Activated T-cell treated with anti-CD3 and anti-CD28 coated beads for 48 hours (primary cell): ENCODE measurements at places on chromosomes 3 and 15.

DNA sequence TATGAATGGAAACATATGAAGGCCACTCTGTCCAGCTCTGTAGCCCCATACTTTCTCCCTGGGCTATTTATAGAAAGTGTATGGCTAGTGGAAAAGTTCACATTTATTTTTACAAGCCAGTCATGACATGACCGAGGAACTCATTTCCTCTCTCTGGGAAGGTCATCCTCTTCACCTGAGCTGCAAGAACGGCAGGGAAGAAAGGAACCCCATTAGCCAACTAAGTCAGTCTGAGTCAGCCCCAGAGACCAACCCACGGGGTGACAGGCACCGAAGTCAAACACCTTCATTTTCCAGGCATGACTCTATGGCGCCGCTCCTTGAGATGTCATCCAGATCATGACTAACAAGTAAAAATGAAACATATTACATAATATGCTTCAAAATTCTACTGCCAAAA is 4.8 kb downstream of the PAQR9 start:
- DNase-seq, result no peak

DNA sequence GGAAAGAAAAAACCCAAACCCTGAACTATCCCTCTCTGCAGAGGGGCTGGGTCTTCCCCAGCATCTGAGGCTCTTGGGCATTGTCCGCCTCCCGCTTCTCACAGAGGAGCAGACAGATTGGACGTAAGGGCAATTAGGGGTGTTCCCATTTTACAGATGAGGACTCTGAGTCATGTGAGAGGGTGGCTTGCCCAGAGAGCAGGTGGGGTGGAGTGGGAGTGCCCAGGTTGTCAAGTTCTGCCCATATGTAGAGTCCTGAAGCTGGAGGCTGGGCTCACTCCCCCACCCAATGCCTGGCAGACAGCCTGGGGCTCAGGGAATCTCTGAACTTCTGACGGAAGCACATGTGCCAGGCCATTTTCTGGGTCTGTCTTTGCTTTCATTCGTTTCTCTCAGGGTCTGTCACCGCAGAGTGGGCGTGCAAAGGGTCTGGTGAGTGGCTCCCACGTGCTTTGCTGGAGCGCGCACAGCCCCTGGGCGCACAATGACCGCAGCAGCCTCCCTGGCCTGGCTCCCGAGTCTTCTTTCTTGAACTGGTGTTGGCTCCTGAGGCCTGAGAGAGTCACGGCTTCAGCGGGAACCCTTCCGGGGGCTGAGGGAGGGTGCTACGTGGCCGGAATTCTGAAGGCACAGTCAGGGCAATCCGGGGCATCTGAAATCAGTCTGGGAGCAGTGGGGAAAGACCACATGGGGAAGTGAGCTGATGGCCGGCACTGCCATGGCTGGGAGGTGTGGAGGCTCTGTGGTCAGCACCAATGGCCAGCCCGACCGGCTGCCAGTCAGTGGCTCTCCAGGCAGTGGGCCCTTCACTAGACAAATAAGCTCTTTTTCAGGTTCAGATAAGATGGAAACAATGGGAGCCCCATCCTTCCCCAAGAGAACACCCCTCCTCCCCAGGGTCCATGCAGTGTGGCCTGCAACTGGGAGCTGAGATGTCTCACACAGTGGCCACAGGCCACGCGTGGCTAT is 1.1 kb upstream of the TRPM1 start:
- DNase-seq, result no peak

GRCh38 chr3:160831401-160831800 is 75.4 kb downstream of the PPM1L start:
- DNase-seq, result no peak

DNA sequence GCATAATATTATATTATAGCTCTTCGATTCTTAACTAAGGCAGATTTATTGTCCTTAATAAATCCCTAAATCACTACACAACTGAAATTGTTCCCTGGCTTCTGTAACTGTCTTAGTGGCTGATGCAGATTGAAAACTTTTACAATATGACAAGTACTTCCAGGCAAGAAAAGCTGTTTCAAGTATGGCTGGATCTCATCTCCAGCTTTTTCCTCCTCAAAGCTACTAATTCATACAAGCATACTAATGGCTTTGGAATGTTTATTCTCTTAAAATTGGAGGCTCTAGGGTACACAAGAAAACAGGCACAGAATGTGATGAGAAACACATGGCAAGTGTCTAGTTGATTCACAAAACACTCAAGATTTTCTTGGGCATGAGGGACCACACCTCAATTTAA is 351.5 kb upstream of the ICE2 start:
- no peak for DNase-seq

DNA sequence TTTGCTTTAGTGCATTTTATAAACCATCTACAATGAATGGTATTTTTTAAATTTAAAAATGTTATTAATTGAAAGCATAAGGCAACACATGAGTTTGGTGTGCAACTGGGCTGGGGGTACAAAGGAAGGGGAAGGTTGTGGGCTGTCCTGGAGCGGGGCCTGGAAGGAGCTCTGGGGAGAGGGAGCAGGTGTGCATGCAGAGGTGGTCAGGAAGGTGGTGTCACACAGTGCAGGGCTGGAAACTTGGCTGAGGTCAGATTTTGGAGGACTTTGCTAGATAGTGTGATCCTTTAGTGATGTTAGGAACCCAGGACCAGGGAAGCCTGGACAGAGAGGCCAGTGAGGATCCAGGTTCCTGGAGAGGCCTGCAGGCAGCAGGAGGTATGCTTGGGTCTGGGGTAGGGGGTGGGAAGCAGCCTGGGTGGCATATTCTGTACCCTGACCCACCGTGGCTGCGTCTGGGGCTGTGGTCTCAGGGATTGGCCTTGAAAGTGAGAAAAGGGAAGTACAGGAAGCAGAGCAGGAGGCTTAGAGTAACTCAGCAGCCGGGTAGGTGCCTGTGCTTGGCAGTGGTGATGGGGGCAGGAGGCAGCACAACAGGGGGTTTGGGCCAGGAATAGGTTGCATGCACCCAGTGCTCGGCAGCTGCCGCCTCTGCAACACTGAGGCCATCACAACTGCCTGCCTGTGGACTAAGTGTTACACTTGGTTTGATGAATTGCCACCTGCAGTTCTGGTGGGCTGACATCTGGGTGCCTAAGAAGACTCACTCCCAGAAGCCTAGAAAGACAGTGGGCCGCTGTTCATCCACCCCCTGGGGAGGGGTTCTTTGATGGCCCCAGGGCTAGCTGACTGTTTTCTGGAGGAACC is 33.0 kb downstream of the KY start:
- DNase-seq, result no peak

GRCh38 chr3:23822559-23822958 is 16.8 kb downstream of the UBE2E1 start:
- no peak for DNase-seq

DNA sequence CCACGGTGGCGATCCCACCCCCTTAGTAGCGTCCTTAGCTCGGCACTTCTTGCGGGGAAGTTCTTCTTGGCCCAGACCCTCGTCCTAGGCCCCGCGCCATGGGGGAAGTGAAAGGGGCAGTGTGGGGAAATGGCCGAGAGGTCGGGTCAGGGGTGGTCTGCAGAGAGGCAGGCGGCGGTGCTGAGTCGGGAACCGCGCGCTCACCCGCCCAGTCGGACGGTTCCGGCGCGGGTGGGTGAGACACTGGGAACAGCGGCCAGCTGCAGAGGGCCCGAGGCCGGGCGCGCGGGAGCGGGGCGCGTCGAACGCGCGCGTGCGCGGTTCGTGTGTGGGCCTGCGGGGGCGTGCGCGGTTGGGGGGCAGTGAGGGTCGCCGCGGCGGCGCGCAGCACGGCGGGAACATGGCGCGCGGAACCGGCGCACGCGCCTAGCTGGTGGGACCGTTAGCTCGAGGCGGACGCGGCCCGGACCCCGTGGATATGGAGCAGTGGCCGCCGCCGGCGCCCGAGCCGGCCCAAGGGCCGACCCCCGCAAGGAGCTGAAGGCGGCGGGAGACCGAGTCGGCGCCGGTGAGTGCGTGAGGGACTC is 246.9 kb downstream of the GOLGA6L6 start:
- no peak for DNase-seq

GRCh38 chr3:190401963-190402362 is 14.0 kb downstream of the CLDN16 start:
- no peak for DNase-seq

DNA sequence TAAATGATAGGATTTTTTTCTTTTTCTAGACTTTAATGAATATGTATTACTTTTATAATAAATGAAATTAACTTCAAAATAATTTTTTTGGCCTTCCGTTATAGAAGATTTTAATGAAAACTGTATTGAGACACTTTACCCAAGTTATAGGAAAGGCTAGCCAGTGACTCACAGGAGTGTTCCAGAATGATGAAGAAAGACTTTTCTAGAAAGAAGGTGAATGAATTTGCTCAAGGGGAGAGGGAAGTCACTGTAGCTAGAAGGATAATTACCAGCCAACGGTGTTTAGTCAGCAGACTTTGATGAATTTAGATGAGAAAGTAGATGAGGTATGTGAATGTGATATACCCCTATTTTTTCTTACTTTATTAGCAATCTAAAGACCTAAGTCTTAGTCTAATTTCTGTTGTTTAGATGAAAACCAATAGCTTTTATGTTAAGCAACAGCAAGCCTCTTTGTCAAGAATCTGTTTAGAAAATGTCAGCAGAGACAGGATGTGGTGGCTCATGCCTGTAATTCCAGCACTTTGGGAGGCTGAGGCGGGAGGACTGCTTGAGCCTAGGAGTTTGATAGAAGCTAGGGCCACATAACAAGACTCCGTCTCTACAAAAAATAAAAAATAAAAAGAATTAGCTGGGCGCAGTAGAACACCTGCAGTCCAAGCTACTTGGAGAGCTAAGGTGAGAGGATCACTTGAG is 3.2 kb downstream of the ALAS1 start:
- DNase-seq, result no peak

GRCh38 chr3:156037356-156037755 is 83.0 kb upstream of the KCNAB1 start:
- DNase-seq, result no peak

DNA sequence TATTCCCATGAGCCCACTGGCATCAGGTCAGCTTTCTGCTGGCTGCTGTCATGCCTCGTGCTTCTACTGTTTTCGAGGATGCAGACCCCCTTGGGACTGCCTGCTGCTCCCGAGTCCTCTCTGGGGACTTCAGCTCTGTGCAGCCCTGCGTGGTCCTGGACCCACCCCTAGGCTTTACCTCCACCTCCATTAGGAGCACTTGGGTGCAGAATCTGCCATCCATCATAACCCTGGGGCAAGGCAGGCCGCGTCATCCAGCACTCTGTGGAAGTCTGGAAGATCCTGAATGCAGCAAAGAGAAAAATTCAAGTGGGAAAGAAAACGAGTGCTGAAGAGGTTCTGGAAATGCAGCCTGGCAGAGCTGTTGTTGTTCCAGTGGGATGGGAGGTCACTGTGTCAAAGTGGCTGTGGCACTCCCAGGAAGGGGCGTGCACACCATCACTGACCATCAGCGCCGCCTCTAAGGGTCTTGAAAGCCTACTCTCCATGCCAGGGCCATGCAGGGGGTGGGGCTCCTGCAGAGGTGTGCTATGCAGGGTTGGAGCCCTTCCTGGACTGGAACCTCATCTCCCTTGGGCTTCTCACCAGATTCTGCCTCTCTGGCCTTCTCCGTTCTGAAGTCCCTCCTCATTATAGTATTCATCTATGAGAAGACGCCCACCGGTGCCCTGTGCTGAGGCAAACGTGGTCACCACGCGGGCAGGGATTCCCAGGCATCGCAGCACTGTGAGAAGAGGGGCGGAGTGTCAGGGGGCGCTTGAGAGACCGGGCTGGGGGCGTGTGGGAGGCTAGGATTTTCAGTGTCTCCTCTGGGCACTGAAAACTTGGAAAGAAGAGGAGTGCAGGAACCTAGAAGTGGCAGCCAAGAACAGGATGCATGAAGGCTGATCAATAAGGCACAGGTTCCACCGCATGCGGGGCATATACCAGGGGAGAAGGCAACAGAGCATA is 12.5 kb downstream of the EPB42 start:
- no peak for DNase-seq

- no peak for DNase-seq
Observed at GRCh38 chr3:117228466-117228865, 518.9 kb downstream of the TUSC7 start.

DNA sequence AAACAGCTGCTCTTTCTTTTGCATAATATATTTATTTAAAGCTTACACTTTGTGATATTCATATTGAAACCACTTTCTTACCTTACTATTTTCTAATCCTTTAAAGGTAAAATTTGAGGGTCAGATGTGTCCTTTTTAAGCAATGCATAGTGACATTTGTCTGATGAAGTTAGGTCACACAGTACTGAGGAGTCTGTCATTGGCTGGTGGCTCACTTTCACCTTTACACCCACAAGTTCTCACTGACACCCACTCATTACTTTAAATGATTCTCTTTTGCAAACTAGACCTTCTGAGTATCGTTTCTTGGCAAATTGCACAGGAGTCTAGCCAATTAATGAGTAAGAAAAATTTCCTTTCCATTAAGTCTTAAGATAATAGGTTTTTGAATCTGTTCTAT is 758.3 kb upstream of the ARPP21 start:
- no peak for DNase-seq

GRCh38 chr3:150504483-150504882 is 41.8 kb downstream of the SERP1 start:
- no peak for DNase-seq

- no peak for DNase-seq
Observed at GRCh38 chr3:13714251-13714916, 165.5 kb downstream of the FBLN2 start.

GRCh38 chr3:25080461-25080860 is 347.6 kb upstream of the RARB start:
- no peak for DNase-seq

DNA sequence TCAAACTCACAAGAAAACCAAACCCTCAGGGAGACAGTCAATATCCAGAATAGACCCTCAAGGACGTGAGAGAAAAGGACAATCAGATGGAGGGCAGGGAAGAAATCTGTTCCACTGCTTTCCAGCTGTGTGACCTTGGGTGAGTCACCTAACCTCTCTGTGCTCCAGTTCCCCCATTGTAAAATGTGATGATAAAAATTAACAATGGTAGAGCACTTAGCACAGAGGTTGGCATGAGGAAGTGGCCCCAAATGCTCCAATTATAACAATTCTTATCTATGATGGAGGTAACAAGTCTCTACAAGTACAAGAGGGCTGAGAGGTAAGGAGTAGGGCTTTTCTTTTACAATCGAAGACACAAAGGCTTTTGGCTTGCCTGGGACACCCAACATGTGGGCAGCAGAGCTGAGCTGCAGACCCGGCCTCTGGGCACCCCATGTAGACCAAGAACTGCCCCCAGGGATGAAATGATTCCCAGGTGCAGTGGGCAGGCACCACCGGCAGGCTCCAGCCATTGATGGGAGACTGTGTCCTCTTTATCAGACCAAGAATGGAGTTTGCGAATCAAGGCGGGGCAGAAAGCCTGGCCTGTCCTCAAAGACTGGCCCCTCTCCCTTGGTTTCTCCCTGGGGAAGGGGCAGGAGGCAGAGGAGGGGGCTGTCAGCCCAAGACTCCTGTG is 22.0 kb downstream of the WNT7A start:
- no peak for DNase-seq
